Activated naive CD4-positive, alpha-beta T cell treated with anti-CD3 and anti-CD28 coated beads, Interleukin-2, amount 50 U/mL, for 16 hours (primary cell): ENCODE measurements at places on chromosomes 7 and 10.

- DNase-seq = no peak
These were observed 106.6 kb downstream of the EXOC4 start for GRCh38 chr7:133359449-133359848.

DNA sequence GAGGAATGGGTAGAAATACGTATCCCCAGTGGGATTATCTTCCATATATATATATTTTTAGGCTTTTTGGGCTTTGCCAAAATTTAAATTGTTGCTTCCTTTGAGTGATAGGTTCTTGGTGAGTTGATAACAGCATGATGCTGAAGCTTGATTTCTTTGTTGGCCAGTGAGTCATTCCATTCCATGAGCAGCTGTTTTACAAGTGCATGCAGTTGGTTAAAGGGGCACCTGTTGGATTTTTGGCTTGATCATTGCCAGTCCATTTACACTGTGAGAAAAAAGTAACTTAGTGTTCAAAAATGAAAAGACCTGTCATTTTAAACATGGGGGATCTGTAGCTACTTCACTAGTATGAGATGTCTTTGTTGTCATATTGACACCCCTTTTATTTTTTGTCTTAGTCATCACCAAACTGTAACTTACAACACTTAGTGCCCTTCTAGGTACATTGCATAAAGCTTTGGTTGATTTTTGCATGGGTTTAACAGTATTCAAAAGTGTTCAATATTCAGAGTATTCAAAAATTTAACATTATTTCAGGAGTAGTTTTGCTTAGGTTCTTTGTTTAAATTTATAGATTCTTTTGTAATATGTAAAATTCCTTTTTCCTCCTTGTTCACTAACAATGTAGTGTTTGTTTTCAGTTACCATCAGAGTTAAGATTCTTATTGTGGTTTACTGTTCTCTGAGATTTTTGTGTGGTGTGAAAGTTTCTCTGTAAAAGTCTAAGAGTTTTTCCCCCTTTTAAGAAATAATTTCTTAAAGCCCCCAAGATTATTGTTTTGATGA, 8.8 kb downstream of the AKAP9 start:
- no peak for DNase-seq

GRCh38 chr10:116082206-116082605, 190.8 kb downstream of the GFRA1 start:
- no peak for DNase-seq

GRCh38 chr10:1243486-1244234, 187.5 kb downstream of the WDR37 start:
- DNase-seq = no peak

DNA sequence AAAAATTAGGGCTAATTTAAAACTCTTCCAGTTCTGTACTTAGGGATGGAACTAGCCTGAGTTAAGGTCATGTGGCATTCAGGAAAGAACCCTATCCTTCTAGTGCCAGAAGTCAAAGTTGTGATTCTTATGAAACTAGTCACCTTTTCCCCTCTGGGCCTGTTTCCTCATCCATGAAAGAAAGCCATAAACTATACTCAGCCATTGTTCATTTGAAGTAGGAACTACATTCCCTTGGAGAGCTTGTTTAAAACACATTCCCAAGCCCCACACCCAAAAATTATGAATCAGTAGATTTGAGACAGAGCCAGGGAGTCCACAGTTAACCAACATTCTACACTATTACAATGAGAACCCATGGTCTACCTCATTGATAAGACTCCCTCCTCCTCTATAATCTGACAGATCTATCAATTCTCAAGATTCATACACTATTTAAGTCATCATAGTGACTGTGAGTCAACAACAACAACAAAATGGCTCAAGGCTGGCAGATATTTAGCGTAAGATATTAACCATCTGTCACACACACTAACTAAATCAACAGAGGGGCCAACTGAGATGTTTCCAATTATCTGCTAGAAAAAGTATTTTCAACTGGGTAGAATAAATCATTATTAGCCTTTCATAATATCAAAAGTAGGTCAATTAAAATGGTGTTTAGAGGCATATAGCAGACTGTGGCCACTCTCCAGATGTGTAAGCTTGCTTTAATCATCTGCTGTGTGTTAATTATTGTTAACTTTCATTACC, 102.3 kb downstream of the SLC25A13 start:
- no peak for DNase-seq

DNA sequence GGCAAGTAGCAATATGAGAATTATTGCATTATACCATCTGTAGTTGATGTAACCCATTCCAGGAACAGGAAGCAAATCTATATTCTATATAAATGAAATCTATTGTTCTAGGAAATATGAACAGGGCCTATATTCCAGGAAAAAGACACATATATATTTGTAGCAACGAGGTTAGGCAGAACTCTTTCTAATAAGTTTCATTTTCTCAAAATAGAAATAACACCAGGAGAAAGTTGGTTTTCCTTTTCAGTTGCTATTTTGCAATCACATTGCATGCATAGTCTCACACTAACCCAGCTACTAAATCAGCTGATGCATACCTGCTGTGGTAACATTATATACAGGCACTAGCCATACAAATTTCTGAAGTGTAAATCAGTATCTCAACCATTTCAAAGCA, 6.2 kb upstream of the IFIT2 start:
- no peak for DNase-seq

GRCh38 chr7:5477723-5478531, 54.3 kb upstream of the TNRC18 start:
- no peak for DNase-seq

- no peak for DNase-seq
These were observed 359.7 kb upstream of the ZNF32 start for GRCh38 chr10:44008270-44008916.

GRCh38 chr7:69780379-69780778, 182.1 kb downstream of the AUTS2 start:
- DNase-seq = no peak
